ENCODE measurements at places on chromosomes 11 and 22. TPM values are rescaled to one million over a fixed set of nuclear protein-coding genes. Genes with fewer than 3 reads are reported as not detected.

The OR52H1 gene
- 0.30 TPM for total RNA-seq

The PTS gene
- 60.0 TPM for total RNA-seq

The NLRP10 gene
- total RNA-seq = not detected

The CEP126 gene
- 0.89 TPM for total RNA-seq

The ANKK1 gene
- not detected for total RNA-seq

The SELENOM gene
- 197 TPM for total RNA-seq

The INPP5J gene
- total RNA-seq = 0.74 TPM

The GNAZ gene
- 7.4 TPM for total RNA-seq

The PSMA1 gene
- total RNA-seq = 153 TPM

The CDC42BPG gene
- under 0.01 TPM for total RNA-seq

The IGLL1 gene
- total RNA-seq = not detected

The TH gene
- not detected for total RNA-seq

The VSTM5 gene
- total RNA-seq = not detected

The LRRC32 gene
- total RNA-seq = 59.0 TPM

The FGF3 gene
- not detected for total RNA-seq

The LARGE2 gene
- total RNA-seq = not detected

The EMID1 gene
- total RNA-seq = not detected

All from smooth muscle cell of the umbilical artery (primary cell).